Activated naive CD4-positive, alpha-beta T cell treated with anti-CD3 and anti-CD28 coated beads for 36 hours (primary cell): ENCODE measurements at places on chromosomes 12 and 14.

DNA sequence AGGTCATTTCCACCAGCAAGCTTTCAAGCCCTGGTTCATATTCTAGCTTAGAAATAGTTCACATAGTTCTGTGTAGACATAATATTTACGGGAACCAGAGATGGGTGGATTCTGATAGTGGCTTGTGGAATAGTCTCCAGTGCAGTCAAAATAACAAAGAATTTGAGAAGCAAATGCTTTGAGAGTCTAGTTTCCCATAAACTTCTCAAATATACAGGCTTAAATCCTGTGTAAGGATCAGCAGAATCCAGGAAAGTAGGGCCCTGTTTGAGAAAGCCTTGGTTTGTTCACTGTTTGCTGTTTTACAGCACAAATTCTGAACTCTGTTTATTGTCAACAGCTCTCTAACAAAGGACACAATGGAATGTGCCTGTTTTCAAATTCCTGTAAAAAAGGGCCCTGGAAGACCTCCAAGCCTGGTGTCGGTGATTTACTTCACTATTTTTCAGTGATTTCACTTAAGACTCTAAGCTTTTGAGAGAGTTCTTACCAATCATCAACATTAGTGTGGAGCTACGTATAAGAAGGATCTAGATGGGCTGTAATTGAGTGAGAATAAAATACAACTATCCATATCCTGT, 11.4 kb upstream of the FOS start:
- no peak overlapping the region for H3K27ac ChIP-seq
- no peak overlapping the region for H3K4me3 ChIP-seq
- no peaks in the 10 kb centered on the region for H3K36me3 ChIP-seq
- H3K27me3 ChIP-seq = peaks cover 2% of the 10 kb centered on the region
- no peak for DNase-seq

GRCh38 chr14:47040550-47040949, 389.0 kb upstream of the RPL10L start:
- H3K4me3 ChIP-seq = no peak overlapping the region
- no peak overlapping the region for H3K27ac ChIP-seq
- no peaks in the 10 kb centered on the region for H3K36me3 ChIP-seq
- DNase-seq = no peak

- no peak overlapping the region for H3K4me3 ChIP-seq
- DNase-seq = no peak
- H3K4me1 ChIP-seq = no peaks in the 10 kb centered on the region
- no peak overlapping the region for H3K27ac ChIP-seq
- no peaks in the 10 kb centered on the region for H3K27me3 ChIP-seq
These were observed 157.4 kb downstream of the EFCAB11 start for GRCh38 chr14:89797148-89797547.

- peak overlapping the region; percentile 54 for H3K4me3 ChIP-seq
- H3K27ac ChIP-seq = peak overlapping the region; percentile 47
- peaks cover 8% of the 10 kb centered on the region for H3K27me3 ChIP-seq
- H3K4me1 ChIP-seq = peaks cover 29% of the 10 kb centered on the region
- H3K36me3 ChIP-seq = no peaks in the 10 kb centered on the region
These were observed 6.1 kb upstream of the BDKRB2 start for GRCh38 chr14:96198430-96199130.

GRCh38 chr14:59333668-59334067, 131.5 kb downstream of the GPR135 start:
- DNase-seq = no peak
- no peak overlapping the region for H3K4me3 ChIP-seq
- H3K4me1 ChIP-seq = no peaks in the 10 kb centered on the region
- peaks cover 11% of the 10 kb centered on the region for H3K36me3 ChIP-seq

DNA sequence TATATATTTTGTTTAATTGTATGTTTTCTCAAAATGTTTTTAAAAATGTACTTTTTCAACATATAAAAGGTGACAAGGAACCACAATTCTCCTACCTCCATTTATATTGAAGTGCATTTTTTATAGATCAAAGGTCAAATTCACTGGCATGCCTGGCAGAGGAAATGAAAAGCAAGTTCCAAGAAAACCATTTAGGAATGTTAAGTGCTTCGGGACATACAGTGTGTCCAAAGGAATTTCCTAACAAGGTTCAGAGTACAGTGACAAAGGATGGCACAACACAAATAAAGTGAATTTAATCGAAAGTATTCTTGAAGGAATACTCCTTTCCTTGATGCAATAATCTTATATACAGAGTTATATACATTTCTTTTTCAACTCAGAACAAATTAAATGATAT, 242.3 kb downstream of the CCER1 start:
- H3K27me3 ChIP-seq = no peaks in the 10 kb centered on the region
- no peaks in the 10 kb centered on the region for H3K36me3 ChIP-seq
- H3K27ac ChIP-seq = no peak overlapping the region
- no peak for DNase-seq
- H3K4me1 ChIP-seq = no peaks in the 10 kb centered on the region
- H3K4me3 ChIP-seq = no peak overlapping the region

DNA sequence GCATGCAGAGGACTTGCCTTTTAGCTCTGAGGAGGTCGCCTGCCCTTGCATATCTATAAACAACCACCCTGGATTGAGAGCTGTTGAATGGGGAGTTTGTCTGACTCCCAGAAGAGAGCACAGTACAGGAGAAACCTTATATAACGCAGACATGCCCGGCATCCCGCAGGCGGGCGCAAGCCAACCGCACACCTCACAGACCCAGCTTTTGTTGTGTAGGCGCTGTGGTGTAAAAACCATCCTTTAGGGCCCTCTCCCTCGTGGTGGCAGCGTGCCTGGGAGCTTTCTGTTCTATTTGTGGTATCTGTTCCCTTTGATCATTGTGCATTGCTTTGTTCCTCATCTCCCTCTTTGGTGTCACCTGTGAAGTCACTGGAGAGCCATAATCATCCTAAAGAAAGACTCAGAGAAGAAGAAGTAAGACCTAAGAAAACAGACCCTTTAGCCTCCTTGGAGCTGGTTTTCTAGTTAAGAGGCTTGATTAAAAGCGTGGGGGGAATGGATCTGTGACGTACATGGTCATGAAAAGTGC, 77.7 kb downstream of the ETV6 start:
- no peaks in the 10 kb centered on the region for H3K27me3 ChIP-seq
- peak overlapping the region; percentile 2 for H3K4me3 ChIP-seq
- H3K4me1 ChIP-seq = peaks cover 65% of the 10 kb centered on the region
- peak; percentile 79 for DNase-seq

GRCh38 chr12:131525795-131526508, 184.9 kb upstream of the SFSWAP start:
- H3K27me3 ChIP-seq = no peaks in the 10 kb centered on the region
- no peak overlapping the region for H3K27ac ChIP-seq
- H3K4me1 ChIP-seq = peaks cover 8% of the 10 kb centered on the region
- no peak overlapping the region for H3K4me3 ChIP-seq

GRCh38 chr14:49692193-49692757, 645 bp upstream of the KLHDC1 start:
- DNase-seq = no peak
- peak overlapping the region; percentile 57 for H3K27ac ChIP-seq
- peaks cover 35% of the 10 kb centered on the region for H3K4me1 ChIP-seq
- H3K4me3 ChIP-seq = peak overlapping the region; percentile 81
- no peaks in the 10 kb centered on the region for H3K27me3 ChIP-seq

DNA sequence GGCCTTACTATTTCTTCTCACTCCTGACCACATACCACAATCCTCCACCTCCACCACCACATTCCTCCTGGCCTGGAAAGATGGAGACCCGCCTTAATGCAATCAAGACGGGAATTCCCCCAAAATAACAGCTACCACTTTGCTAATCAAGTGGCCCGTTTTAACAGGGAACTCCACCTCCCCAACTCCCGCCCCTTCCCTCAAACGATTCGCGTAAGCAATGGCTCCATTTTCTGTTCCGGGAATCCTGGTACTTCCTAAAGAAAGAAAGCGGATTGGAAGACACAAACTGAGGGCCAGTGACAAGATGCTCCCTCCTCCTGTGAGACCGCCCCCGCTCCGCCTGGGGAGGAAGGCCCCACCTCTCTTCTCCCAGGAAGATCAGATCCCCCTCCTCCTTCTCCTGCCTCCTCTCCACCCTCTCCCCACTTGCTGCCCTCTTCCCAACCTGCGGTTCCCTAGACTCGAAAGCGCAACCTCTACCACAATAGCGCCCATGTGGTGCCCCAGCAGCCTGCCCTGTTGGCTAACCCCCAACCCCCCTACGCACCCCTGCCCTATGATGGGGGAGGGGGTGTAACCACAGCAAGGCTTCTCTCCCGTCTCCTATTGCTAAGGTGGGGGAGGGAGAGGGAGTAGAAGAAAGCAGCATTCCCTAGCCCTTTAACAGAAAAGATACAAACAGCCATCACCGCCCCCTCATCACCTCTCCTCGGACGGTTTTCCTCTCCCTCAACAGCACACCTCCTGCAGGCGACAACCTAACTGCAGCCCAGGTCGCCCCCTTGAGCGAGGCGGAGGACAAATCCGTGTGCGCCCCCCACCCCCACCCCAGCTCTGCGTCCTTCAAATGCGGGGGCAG, 777 bp downstream of the ARF3 start:
- peak overlapping the region; percentile 97 for H3K4me3 ChIP-seq
- DNase-seq = peak; percentile 57
- peaks cover 29% of the 10 kb centered on the region for H3K4me1 ChIP-seq
- H3K27me3 ChIP-seq = peaks cover 2% of the 10 kb centered on the region

DNA sequence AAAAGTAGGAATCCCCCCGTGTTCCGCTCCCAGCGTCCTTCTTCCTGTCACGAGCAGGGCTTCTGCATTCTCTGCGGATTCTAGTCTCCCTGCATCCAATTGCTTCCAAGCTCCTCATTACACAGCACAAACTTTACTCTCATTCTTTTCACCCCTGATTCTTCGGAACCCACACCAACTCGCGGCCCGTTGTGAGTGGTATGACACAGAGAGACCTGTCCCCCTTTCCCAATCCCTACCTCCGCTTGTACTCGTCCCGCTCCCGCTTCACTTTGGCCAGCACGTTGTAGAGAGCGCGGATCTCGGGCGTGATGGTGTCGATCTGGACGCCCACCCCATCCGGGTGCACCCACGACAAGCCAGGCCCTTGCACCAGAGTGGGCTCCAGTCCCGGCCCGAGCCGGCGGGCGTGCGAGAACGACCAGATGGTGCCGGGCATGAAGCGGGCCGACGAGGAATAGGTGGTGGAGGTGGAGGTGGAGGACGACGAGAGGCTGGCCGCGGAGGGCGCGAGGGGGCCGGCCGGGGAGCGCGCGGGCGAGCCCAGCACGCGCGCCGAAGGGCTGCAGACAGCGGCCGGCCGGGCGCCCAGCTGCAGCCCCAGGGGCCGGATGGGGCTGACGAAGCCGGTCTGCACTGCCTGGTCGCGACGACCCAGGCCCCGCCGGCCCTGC, 687 bp downstream of the IFFO1 start:
- DNase-seq = no peak
- H3K4me1 ChIP-seq = peaks cover 52% of the 10 kb centered on the region
- no peaks in the 10 kb centered on the region for H3K27me3 ChIP-seq
- peaks cover 27% of the 10 kb centered on the region for H3K36me3 ChIP-seq
- peak overlapping the region; percentile 78 for H3K4me3 ChIP-seq

DNA sequence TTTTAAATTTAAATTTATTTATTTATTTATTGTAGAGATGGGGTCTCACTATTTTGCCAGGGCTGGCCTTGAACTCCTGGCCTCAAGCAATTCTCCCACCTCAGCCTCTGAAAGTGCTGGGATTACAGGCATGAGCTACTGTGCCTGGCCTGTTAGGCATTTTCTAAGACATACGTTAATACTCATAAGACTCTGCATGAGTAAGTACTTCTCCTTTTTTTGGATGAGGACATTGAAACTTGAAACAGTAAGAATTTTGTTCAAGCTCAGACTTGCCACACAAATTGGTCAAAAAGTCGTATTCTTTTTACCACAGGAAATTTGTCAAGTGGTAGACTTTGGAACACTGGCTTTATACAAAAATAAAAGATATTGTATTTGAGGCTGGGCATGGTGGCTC, 187.4 kb upstream of the RASSF8 start:
- no peaks in the 10 kb centered on the region for H3K4me1 ChIP-seq
- DNase-seq = no peak
- no peak overlapping the region for H3K4me3 ChIP-seq
- H3K27me3 ChIP-seq = no peaks in the 10 kb centered on the region
- no peak overlapping the region for H3K27ac ChIP-seq

DNA sequence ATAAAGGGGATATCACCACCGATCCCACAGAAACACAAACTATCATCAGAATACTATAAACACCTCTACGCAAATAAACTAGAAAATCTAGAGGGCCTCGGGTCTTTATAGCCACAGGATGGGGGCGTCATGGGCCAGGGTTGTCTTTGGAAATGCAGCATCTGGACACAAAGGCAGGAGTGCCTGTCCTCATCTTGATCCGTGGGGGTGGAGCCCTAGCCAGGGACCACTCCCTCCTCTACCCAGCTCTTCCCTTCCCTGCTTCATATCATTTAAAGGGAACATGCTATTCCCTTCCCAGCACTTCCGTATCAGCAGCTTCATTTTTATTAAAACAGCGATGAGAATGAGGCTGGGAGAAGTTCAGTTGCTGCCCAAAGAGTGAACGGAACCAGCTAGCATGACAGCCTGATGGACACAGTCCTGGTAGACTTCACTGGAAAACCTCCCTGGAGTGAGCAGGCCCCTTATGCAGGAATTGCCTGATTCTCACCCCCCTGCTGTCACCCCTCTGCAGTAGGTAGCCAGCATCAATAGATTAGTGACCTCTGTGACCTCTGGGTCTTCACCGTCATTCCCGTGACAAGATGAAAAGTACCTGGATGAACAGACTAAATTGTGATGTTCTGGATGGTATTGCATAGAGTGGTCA, 251.4 kb upstream of the RGS6 start:
- no peak overlapping the region for H3K4me3 ChIP-seq
- DNase-seq = no peak
- H3K4me1 ChIP-seq = no peaks in the 10 kb centered on the region
- H3K27ac ChIP-seq = no peak overlapping the region

- H3K27ac ChIP-seq = peak overlapping the region; percentile 89
- peak overlapping the region; percentile 95 for H3K4me3 ChIP-seq
- H3K36me3 ChIP-seq = no peaks in the 10 kb centered on the region
- peaks cover 64% of the 10 kb centered on the region for H3K4me1 ChIP-seq
- H3K27me3 ChIP-seq = no peaks in the 10 kb centered on the region
These were observed 1.2 kb downstream of the ITGA5 start for GRCh38 chr12:54417712-54418440.

GRCh38 chr12:120784804-120785203, 59.2 kb downstream of the ACADS start:
- no peaks in the 10 kb centered on the region for H3K27me3 ChIP-seq
- H3K4me3 ChIP-seq = no peak overlapping the region
- DNase-seq = no peak
- H3K4me1 ChIP-seq = peaks cover 25% of the 10 kb centered on the region

- H3K27me3 ChIP-seq = no peaks in the 10 kb centered on the region
- H3K4me3 ChIP-seq = peak overlapping the region; percentile 85
- peaks cover 27% of the 10 kb centered on the region for H3K4me1 ChIP-seq
- peaks cover 1% of the 10 kb centered on the region for H3K36me3 ChIP-seq
These were observed 923 bp upstream of the ITPR2 start for GRCh38 chr12:26833743-26834490.

- H3K4me3 ChIP-seq = no peak overlapping the region
- peak overlapping the region; percentile 83 for H3K27ac ChIP-seq
- H3K27me3 ChIP-seq = no peaks in the 10 kb centered on the region
These were observed 4.9 kb downstream of the VAMP1 start for GRCh38 chr12:6465467-6466183.

- H3K27ac ChIP-seq = peak overlapping the region; percentile 87
- no peak for DNase-seq
- no peaks in the 10 kb centered on the region for H3K27me3 ChIP-seq
- peaks cover 16% of the 10 kb centered on the region for H3K4me1 ChIP-seq
These were observed 324 bp downstream of the CALCOCO1 start for GRCh38 chr12:53726946-53727309.

GRCh38 chr14:104755621-104756020, 2.7 kb downstream of the SIVA1 start:
- no peak for DNase-seq
- H3K4me3 ChIP-seq = no peak overlapping the region
